Astrocyte (in vitro differentiated cells and primary cell): ENCODE measurements at places on chromosomes 7 and 10. TPM values are rescaled to one million over a fixed set of nuclear protein-coding genes. Genes with fewer than 3 reads are reported as not detected.

Gene LRRD1
- total RNA-seq = 0.27 TPM in 1 of 2 replicates, not detected in the other

Gene AGR2
- not detected in 2 replicates for total RNA-seq

Gene CALML5
- not detected in 2 replicates for total RNA-seq

Gene LIPF
- total RNA-seq = not detected in 2 replicates

Gene FKBP6
- total RNA-seq = not detected in 2 replicates

DNA sequence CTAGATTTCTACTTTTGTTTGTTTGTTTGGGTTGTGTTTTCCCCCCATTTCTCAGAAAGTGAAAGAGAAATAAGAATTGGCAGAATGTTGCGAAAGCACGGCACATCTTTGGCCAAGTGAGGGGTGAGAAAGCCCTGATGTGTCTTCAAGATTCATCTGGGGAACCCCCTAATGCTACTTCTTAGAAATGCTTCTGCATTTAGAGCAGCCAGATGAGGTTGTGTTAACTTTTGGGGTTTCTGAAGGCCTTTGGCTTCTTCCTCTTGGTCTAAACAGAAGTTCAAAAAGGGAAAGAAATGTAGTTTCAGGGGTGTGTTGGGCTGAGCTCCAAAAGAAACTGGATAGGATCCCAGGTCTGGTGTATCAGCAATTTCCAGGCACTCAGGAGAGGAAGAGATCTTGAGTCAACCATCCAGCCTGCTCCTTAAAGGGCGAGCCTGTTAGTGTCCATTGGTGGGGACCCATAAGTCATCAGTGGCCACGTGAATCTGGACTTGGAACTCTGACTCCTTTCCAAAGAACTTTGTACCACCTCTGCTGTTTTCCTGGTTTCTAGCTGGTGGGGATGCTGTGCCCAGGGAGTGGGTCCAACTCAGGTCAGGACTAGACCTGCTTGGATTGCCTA lies 6.5 kb downstream of the DUSP5 start:
- DNase-seq = peak; percentile 73

- no peak for DNase-seq
Observed at GRCh38 chr7:7641129-7641663, 644 bp downstream of the UMAD1 start.

DNA sequence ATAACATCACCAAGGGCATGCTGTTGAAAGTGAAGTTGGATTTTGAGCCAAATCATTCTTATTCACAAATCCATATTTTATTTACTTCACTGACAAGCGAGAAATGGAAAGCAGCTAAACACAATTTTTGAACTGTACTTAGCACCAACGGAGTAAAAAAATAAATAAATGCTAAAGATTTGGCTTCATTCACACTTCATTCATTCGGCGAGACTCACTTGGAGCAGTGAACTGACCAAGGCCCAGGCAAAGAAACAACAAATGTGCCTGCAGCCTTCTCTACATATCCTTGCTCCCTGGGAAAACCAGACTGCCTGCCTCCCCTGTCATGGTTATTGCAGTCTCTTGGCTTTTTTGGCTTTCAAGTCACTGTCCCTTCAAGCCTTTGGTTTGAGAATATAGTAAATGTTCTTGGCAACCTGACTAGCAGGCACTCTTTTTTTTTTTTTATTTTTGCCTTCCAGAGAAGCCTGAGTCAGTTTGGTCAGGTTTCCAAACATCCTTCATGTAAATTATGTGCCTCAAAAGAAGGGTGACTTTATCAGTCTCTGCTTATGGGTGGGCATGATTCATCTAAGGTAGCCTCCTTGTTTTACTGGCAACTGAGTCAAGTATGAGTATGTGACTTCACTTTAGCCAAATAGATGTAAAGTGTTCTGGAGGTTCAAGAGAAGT lies 177.6 kb upstream of the MEOX2 start:
- peak; percentile 8 for DNase-seq

DNA sequence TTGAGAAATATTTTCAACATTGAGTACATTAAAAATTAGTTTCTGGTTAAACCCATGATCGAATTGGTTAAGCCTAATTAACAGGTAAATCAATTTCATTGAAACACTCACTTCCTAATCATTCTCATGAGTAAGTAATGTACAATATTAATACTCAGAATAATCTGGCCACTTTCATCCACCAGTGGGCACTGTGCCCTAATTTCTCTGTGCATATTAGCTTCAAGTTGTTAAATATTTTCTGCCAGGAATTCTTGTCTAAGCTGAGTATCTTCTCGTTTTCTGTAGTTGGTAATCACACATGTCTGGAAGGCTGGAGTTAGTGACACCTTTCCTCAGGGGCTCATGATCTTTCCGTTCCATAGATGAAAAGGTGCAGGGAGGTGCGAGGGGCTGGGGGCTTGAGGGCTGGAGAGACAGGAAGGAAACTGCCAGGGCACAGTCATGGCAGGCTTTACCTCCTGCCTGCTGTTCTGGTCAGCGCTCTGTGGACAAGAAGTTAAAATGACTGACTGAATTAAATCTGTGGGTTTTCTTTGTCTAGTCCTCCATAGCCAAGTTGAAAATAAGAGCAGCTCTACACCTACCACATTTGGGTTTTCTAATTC lies 71.9 kb downstream of the WIPF3 start:
- peak; percentile 12 for DNase-seq

DNA sequence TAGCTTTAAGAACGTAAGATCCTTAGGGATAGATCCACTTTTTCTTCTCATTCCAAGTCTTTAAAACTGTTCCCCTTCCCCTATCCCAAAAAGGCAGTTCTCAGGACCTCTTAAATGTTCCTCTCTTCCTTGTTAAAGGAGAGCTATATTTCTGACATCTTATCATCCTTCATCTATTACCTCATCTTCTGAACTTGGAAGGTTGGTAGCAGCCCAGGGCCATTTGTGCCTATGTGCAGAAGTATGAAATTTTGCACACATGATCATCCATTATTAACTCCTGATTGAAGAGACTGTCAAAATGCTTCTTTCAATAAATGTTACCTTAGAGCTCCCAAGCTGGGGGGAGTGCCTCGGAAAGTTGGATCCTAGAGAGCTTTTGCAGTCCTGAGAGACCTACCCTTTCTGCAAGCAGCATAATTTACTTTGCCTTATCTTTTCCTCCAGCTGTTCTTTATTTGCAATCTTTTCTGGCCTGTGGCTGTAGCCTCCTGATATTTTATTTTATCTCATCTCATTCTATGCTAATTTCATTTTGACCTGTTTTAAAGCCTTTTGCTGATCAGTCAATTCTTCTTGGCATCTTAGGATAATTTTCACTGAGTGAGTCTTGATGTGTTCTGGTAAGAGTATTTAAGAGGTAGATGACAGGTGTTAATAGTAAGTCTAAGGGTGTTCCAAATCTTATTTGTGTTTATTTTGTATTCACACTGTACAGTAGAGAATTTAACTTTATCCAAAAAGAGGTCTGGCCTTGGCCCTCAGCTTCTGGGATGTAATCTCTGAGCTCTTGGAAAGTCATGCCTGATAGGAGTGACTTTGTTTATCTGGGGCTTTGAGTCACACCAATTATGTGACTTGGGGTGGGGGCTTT lies 135.0 kb upstream of the PDLIM1 start:
- DNase-seq = no peak

GRCh38 chr7:133491201-133491691 lies 238.4 kb downstream of the EXOC4 start:
- no peak for DNase-seq

DNA sequence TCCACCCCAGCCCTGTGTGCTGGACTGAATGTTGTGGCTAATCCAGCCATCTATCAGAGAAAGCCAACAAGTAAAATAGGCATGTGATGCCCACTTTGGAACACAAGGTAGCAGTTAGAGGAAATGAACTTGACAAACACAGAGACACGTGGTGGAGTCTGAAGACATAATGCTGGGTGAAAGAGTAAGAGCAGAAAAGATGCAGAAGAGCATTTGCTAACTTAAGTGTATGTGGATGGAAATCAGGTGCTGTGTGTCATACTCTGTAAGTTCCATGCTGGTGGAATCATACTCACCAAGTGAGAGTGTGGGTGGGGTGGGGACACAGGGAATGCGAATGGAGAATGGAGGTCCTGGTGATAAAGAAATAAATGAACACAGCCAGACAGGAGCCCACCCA lies 22.8 kb downstream of the WDFY4 start:
- no peak for DNase-seq

- peak; percentile 45 for DNase-seq
Observed at GRCh38 chr7:142516038-142516501, 233.2 kb upstream of the PRSS1 start.

DNA sequence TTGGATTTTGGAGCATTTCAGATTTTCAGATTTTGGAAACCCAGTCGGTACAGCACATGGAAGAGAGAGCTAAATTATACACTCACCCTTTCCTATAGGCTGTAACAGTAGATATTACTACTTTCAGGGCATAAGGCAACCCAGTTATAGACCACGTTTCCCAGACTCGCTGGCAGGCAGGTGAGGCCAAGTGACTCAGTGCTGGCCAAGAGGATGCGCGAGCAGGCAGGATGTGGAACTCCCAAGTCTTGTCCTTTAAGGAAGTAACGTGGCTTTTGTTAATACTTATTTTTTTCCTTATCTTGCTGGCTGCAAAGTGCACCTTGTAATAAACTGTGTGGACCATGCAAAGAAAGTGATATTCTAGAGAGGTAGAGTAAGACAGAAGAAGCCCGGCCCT lies 1160.1 kb downstream of the GATA3 start:
- no peak for DNase-seq

- no peak for DNase-seq
Observed at GRCh38 chr7:47233996-47234395, 347.9 kb downstream of the TNS3 start.
